ENCODE measurements at places on chromosomes 2 and 18.

DNA sequence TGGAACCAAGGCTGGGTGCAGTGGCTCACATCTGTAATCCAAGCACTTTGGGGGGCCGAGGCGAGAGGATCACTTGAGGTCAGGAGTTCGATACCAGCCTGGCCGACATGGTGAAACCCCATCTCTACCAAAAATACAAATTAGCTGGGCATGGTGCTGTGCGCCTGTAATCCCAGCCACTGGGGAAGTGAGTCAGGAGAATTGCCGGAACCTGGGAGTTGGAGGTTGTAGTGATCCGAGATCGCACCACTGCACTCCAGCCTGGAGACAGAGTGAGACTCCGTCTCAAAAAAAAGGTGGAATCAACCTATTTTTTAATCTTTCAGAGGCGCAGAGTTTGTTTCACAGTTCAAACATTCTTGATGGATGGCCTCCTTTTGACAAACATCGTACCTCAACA is 24.5 kb upstream of the ATP8B1 start:
- no peak for DNase-seq

DNA sequence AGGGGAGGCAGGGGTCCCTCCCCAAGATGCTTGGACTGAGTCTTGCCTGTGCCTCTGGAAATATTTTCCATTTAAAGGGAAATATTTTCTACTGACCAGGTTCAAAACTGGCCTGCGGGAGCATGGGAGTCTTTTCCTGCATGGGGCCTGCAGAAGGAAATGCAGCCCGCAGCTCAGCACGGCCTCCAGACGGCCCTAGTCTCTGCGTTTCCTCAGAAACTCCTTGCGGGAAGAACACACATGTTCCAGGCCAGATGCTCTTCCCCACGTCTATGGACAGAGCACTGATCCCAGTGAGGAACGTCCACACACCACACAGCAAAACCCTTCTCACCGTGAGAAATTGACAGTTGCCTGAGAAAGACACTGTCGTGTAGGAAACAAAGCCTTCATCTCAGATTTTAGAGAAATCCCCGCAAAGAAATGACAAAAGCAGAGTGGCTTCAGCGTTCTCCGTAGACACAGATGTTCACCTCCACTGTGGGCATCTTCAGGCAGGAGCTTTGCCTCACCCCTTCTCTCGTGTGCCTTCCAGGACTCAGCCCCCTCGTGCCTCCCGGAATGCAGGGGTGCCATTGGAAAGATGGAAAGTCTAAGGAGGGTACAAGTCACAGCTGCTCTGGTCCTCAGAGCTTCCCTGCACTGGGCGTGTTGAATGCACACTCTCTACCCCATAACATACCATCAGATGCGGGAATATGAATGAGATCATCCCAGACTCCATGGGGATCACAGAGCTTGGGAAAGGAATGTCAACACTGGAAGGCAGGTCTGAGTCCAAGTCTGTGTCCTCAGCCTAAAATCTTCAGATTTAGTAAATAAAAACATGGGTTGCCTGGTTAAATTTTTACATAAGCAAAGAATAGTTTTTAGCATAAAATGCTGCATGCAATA is 438.7 kb upstream of the SALL3 start:
- DNase-seq, result no peak

DNA sequence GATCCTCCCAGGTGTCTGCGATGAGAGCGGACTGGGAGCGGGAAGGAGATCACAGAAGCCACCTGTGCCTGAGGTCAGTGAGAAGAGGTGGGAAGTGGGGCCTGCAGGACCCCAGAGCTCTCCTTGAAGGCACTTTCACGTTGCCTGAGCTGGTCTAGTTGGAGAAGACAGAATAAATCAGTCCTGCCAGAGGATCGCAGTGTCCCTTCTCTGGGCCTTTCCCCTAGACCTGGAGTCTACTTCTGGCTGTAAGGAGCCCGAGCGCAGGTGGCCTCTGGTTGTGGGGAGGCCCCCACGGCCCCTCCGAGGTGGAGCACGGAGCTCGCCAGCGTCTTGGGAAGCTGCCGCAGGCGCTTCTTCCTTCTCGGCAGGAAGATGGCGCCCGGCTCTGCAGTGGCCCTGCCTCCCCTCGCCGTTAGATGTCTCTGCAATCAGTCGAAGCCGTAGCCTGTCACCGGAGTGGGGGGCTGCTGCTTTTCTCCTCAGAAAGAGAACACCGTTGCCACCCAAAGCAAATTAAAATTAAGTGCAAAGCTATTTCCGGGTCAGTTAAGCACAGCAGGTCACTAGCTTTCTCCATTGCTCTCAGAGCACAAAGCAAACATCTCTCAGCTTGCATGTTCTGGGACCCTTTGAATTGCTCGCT is 212.0 kb upstream of the MYT1L start:
- DNase-seq, result no peak

GRCh38 chr2:216909541-216910210 is 49.8 kb upstream of the TNP1 start:
- DNase-seq, result no peak

GRCh38 chr2:33062665-33063250 is 116.0 kb downstream of the LTBP1 start:
- no peak for DNase-seq

DNA sequence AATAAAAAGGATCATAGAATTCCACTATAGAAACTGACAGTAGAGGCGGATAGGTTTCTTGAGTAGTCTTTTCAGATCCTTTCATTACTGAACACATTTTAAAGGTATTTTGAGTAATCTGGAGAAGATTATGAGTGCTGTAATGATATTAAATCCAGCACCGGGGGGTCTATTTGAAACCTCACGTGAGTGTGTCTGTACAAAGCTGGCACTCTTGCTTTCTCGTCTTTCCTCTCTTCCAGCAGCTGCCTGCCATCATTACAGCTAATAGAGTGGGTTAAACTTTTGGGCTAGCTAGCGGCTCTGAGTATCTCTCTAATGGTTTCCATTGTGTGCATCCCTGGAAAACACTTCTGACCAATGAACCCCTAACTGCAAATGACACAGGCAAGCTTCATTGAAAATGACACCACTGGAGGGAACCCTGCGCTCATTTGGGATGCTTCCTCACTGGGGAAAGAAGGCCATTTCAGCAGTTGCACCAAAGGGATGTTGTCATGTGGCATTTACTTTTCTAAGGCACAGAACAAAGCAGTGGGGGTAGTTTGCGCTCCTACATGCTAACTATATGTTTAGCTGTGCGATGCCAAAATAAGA is 101.0 kb downstream of the HRH4 start:
- DNase-seq, result no peak

DNA sequence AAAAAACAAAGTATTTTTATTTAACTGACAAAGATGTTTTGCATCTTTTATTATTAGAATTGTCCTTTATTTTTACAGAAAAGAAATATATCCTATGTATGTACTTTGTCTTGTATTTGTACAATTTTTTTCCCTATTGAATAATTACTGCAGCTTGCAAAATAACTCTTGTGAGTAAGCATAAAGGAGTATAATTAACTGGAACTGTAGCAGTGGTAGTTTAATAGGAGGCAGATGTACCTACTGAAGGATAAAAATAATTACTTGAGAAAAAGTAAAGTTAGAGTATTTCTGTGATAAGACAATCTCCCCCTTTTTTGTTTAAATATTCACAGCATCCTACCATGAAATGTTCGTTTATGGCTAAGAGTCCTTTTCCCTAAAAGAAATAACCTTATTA is 34.7 kb downstream of the EHBP1 start:
- DNase-seq, result no peak

DNA sequence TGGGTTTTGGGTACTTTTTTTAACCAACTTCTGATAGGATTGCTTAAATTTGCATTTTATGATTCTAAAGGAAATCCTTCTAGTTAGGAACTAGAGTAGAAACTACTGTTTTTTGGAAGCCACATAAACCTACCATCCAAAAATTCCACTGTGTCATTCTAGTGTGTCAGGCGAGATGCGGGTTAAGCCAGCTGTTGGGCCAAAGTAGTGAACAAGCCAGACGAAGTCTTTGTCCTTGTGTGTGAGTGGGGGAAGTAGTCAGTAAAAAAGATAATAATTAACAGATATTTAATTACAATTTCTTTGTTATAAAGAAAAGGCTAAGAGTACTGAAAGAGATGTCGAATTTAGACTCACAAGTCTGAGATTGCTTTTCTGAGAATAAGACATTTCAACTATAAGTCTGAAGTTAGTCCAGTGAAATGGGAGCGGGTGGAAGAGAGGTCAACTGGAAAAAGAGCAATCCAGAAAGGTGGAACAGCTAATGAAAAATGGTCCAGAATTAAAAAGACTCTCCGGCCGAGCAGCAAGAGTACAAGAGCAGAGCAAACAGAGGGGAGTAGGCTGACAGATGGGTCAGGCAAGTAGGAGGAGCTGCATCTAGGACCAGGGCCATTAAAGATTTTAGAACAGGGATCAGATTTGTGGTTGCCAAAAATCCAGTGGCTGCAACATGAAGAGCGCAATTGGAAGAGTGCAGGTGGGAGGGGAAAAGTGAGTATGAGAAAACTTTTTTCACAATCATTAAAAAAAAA is 1.5 kb downstream of the EPB41L5 start:
- no peak for DNase-seq

- no peak for DNase-seq
These were observed 8.4 kb downstream of the BARD1 start for GRCh38 chr2:214801068-214801467.

- no peak for DNase-seq
These were observed 30.2 kb upstream of the MEX3C start for GRCh38 chr18:51227660-51228059.

DNA sequence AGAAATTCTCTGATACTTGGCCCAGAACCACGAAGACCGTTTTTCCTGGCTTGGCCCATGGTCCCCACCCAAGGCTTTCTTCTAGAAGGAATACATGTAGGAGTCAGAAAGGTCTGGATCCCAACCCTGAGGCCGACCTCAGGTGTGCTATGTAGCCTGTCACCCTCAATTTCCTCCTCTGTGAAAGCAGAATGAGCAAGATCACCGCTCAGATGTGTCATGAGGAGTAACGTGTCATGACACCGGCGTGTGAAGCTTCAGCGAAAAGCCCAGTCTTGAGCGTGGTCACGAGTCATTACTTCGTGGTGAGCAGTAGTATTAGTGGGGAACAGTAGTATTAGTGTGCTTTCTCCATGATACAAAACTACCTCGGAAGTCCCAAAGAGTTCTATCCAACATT is 103.4 kb downstream of the ALPK2 start:
- no peak for DNase-seq

DNA sequence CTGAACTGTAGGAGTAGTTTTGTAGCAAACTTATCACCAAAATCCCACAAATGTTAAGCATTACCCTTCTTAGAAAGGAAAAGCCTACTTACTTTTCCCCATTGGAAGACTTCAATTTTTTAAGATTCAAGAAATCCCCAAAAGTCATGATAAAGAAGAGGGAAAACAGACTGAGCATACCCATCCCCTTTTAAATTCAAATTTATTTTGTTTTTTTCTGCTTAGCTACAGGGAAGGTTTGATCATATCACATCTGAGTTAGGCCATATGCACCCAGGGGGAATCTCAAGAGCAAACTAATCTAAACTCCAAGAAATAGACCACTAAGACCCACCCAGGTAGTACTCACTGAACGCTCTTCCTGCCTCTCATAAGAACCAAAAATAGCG is 174.6 kb downstream of the TGIF1 start:
- DNase-seq, result no peak

GRCh38 chr2:238235331-238235732 is 4.5 kb downstream of the HES6 start:
- no peak for DNase-seq

DNA sequence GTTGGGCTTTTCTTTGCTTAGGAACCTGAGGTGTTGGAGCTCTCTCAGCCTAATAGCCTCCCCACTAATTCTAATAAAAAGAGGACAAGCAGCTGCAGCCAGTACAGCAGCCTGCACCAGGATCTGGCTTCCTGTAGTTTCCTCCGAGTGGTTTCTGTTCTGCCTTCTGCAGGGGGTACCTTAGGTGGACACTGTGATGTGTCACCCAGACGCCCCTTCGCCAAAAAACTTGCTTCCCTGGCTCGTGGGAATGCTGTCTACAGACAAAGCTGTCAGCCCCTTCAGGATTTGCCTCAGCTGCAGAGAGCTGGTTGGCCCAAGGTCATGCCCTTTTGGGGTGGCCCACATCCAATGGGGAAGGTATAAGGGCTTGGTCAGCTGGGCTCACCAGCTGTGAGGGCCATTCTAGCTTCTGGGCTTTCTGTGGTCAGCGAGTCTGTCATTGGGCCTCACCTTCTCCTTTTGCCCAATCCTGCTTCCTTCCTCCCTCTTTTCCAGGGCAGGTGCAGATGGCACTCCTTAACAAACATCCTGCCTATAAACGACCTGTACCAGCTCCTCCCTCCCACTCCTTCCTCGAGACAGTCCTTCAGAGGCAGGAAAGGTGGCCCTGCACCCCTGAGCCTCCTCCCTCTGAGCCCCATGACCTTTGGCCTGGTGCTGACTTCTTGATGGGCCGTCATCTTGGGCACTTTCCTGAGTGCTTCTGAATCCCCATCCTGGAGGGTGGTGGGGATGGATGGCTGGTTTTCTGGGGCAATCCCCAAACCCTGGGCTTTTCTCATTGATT is 44.0 kb upstream of the ROCK2 start:
- DNase-seq, result no peak

GRCh38 chr18:8400193-8400752 is 209.0 kb upstream of the RAB12 start:
- no peak for DNase-seq

GRCh38 chr2:80054346-80054675 is 250.2 kb downstream of the LRRTM1 start:
- no peak for DNase-seq

GRCh38 chr2:50102383-50102782 is 929.5 kb downstream of the NRXN1 start:
- no peak for DNase-seq

DNA sequence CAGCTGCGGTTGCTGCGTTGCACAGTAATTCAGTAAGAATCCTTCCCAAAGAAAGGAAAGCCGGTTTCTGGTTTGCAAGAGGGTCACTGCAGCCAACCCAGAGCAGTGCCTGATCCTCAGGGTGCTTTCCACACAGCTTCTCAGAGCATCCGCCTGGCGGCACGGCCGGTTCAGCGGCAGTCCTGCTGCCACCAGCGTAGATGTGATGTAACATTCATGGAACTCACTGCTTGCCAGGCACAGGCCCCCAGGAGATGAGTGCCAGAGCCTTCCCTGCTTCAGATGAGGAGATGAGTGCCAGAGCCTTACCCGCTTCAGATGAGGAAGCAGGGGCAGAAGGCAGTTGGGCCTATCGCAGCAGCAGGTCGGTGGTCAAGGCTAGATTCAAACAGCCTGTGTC is 230.2 kb downstream of the GBX2 start:
- DNase-seq, result no peak

DNA sequence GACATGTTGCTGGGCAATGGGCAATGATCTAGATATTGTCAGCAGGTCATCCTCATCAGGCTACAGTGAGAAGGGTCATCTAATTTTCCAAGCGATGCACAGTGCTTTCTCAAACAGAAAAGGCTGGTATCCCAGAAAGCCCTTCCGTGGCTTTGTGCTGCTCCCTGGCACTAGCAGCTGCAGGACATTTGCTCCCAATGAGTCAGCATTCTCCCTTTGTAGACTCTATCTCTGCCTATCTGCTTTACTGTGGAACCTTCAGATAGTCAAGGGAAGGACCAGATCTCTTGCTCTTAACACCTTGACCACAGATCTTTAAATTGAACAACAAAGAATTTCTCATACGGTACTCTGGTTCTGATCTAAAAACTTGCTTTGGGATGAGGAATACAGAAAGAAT is 101.4 kb downstream of the CDH2 start:
- no peak for DNase-seq

- DNase-seq, result no peak
These were observed 36.8 kb upstream of the ATP8B1 start for GRCh38 chr18:57839942-57840381.
